ENCODE measurements at places on chromosomes 1 and 21. TPM values are rescaled to one million over a fixed set of nuclear protein-coding genes. Genes with fewer than 3 reads are reported as not detected.

- no peak for DNase-seq
Measured at GRCh38 chr1:97441966-97442365, 478.9 kb downstream of the DPYD start.

GRCh38 chr1:156705918-156706656, 704 bp upstream of the CRABP2 start:
- peak; percentile 83 for DNase-seq

DNA sequence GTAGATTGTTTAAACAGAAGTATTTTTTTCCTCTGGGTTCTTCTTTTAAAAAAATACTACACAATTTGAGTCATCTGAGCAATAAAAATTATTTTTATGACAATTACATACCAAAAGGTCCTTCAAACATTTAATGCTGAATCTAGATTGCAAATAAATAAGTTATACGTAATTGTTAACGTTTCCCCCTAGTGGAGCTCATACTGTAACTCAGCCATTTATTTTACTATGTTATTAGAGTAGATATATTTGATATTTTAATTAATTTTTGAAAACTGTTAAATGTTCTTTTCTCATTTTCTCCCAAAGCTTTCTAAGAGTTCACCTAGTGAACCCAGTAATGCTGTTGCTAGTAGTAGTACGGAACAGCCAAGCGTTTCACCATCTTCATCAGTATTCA, 33.5 kb downstream of the ZMYM1 start:
- no peak for DNase-seq

Gene GSTM1
- total RNA-seq: 28.5 TPM

DNA sequence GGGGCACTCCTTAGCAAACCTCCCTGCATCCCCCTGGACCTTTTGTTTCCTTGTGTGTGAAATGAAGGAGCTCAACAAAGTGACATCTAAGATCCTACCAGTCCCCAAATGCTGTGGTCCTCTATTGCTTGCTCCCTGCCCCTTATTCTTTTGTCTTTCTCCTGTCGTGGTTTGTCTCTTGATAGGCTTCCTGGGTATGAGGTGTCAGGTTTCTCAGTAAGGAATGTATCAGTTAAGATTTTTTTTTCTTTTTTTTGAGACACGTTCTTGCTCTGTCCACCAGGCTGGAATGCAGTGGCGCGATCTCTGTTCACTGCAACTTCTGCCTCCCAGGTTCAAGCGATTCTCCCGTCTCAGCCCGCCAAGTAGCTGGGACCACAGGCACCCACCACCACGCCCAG, 16.8 kb downstream of the CNIH3 start:
- DNase-seq: no peak

DNA sequence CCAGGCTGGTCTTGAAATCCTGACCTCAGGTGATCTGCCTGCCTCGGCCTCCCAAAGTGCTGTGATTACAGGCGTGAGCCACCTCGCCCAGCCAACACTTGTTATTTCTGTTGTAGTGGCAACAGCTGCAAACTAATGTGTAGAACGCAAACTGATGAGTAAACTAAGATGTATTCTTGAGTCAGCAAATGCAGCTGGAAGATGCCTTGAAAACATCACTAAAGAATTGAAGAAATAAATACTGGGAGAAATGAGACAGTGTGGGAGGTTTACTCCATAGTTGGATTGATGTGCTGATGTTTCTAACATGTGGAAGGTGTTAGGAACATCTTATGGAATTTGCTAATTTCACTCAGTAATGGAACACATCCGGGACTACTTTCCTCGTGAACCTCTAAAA, 61.3 kb upstream of the KCNE2 start:
- no peak for DNase-seq

- no peak for DNase-seq
Measured at GRCh38 chr1:53026254-53026653, 35.8 kb upstream of the PODN start.

Gene AADACL3
- not detected for total RNA-seq

- DNase-seq: no peak
Measured at GRCh38 chr1:245156041-245156735, 1.4 kb downstream of the KIF26B start.

Gene HIVEP3
- total RNA-seq: 3.0 TPM

GRCh38 chr1:202588503-202589189, 121.6 kb downstream of the SYT2 start:
- no peak for DNase-seq

DNA sequence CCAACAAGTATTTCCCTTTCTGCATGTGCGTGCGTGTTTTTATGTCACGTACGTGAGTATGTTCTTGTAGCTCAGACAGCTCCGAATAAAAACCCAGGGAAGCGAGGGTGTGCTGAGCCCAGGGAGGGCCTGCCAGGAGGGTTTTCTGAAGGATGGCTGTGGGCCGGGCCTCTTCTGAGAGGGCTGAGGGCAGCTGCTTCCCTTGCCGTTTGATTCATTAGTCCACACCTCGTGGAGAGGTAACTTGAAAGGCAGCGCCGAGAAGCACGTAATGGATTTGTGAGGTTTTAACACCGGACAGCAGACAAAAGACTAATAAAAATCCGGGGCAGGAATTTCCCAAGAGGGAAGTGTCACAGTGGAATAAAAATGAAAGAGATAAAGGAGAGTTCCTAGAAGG, 29.5 kb downstream of the CD247 start:
- DNase-seq: no peak

GRCh38 chr1:33151116-33151515, 30.7 kb downstream of the TRIM62 start:
- DNase-seq: no peak

GRCh38 chr21:45130324-45130774, 56.0 kb downstream of the ADARB1 start:
- DNase-seq: peak; percentile 43

Gene GUCA2A
- not detected for total RNA-seq

GRCh38 chr1:20227704-20228103, 41.4 kb upstream of the PLA2G2C start:
- no peak for DNase-seq

GRCh38 chr1:26340047-26340481, 13.9 kb downstream of the CRYBG2 start:
- DNase-seq: no peak

- no peak for DNase-seq
Measured at GRCh38 chr1:197673292-197673691, 102.0 kb downstream of the DENND1B start.

Gene CA14
- 11.1 TPM for total RNA-seq

Measured in spinal cord (tissue), 10 donors.